T-helper 17 cell (primary cell): ENCODE measurements at places on chromosomes 16 and 17. TPM values are rescaled to one million over a fixed set of nuclear protein-coding genes. Genes with fewer than 3 reads are reported as not detected.

The MSLN gene
- total RNA-seq: not detected

The NLRC3 gene
- total RNA-seq: 76.7 TPM

The TANC2 gene
- 46.0 TPM for total RNA-seq

The PRSS53 gene
- 4.4 TPM for total RNA-seq

The JPT1 gene
- total RNA-seq: 40.0 TPM

The ELP5 gene
- total RNA-seq: 43.0 TPM

The RASL10B gene
- 0.10 TPM for total RNA-seq

The NPIPA3 gene
- 1.5 TPM for total RNA-seq

The TEKT5 gene
- total RNA-seq: not detected

The MRPL38 gene
- total RNA-seq: 93.8 TPM

The KCNJ18 gene
- total RNA-seq: not detected

The PHF12 gene
- total RNA-seq: 164 TPM

The CMTM2 gene
- total RNA-seq: not detected

The CD7 gene
- total RNA-seq: 122 TPM

The C17orf67 gene
- total RNA-seq: 4.1 TPM

The TPSD1 gene
- not detected for total RNA-seq

The SMIM5 gene
- total RNA-seq: 0.40 TPM

The CCL1 gene
- total RNA-seq: not detected
